ENCODE measurements at places on chromosomes 6 and 20.

DNA sequence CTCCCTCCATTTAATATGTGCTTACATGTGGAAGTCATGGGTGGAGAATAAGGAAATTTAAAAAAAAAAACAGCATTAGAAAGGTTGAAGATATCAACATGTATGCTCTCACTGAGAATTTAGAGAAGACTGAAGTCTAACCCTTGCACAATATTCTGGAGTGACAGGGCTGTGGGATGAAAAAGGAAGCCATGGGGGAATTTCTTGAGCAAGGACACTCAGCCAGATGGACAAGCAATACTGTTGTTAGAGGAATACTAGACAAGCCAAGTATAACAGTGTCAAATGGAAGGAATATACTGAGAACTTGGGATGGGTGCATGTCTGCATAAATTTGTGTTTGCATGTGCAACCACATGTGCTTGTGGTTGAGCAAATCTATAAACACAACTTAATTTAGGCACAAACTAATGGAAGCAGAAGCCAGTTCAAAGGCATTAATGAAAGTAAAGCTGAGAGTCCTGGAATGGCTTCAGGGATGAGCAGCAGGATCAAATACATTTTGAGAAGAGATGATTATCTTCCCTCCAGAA, 119.7 kb downstream of the ADGRB3 start:
- DNase-seq, result no peak

- DNase-seq, result no peak
Observed at GRCh38 chr6:81731814-81732213, 20.7 kb downstream of the TENT5A start.

- no peak for DNase-seq
Observed at GRCh38 chr6:44771647-44772415, 384.3 kb downstream of the CDC5L start.

- DNase-seq, result no peak
Observed at GRCh38 chr20:63208346-63208909, 7.5 kb downstream of the YTHDF1 start.

DNA sequence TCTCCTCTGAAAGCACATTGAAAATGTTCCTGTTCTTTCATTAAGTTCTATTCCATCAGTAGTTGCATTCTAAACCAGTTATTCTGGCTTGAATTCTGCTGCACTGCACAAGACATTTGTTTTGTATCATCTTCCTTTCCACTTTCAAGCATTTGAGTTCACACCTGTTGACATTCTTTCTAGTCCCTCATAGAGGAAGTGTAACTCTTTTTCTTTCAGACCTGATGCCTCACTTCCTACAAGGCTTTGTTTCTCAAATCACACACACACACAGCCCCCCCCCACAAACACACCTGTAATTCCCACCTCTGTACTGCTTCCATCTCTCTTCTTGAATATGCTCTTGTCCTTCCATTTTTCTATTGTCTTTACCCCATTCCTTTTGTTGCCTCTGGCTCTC, 50.9 kb downstream of the CCN2 start:
- DNase-seq, result no peak

- DNase-seq, result no peak
Observed at GRCh38 chr6:35262596-35262995, 3.1 kb downstream of the ZNF76 start.
